Stimulated activated CD4-positive, alpha-beta T cell treated with anti-CD3 and anti-CD28 coated beads, TNF-alpha, amount 100 ng/mL, for 48 hours (primary cell): ENCODE measurements at places on chromosomes 5 and 9.

DNA sequence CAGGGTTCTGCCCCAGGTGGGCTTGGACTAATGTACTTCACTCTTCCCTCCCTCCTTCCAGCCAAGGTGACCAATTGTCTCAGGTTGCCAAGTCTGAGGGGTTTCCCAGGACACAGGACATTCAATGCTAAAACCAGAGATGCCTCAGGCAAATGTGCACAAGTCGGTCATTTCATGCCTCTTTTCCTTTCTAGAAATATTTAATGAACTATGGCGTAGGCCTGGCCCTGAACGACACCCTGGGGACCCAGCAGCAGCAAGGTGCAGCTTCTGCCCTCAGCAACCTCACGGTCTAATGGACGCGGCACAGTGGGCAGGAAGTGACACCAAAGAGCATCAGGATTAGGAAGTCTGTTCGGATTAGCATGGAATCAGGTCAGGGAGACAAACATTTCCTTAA is 148.1 kb downstream of the MTX3 start:
- no peak for DNase-seq

DNA sequence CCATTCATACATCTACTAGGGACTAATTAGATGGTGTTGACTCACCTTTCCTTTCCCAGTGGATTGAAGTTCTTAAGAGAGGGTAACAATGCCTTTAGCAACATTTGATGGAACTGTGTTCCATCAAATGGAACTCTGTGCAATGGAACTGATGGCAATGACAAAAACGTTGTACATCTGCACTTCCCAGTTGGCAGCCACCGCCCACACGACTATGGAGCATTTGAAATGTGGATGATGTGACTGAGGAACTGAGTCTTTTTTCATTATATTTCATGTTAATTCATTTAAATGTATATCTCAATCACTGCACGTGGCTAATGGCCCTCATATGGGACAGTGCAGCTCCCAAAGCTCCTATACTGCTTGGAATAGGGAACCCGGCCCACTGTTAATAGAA is 39.0 kb upstream of the ICE1 start:
- DNase-seq: no peak

- DNase-seq: no peak
Observed at GRCh38 chr9:126248680-126249079, 77.9 kb upstream of the MVB12B start.

DNA sequence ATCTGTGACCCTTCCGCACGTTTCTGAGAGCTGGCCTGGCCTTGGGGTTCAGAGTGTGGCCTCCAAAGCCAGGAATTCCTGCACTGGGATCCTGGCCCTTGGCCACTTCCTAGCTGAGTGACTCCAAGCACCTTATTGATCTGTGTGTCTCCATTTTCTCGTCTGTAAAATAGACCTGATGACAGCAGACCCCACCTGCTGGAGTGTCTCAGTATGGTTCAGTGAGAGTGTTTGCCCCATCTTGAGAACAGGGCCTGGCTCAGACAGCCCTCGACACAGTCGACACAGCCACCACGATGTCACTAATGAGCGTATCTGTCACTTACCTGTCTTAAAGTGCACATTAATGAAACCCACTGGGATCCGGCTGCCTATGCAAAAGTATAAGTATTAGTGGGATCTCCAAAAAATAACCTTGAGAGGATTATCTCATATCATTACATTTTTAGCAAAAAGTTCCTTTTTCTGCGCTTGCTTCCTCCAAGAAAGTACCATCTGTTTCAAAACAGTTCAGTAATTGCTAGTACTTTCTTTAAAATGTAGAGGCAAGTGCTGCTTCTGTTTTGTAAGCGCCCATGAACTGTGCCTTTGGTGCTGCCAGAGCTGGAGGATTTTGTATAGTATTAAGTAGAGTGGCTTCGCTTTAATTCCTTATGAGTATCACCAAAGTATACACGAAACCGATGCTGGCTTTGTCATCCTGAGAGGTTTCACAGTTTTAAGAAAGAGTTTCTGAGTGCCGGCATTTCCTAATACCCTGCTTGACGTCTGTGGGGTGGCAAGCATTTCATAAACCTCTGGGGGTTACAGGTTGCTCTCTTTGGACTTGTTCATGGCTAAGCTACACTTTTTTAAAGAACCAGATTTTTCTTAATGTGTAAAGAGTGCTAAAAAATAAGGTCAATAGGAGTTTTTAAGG is 31.7 kb downstream of the UBE2QL1 start:
- no peak for DNase-seq

- DNase-seq: no peak
Observed at GRCh38 chr9:9100070-9100469, 1300.5 kb upstream of the DMAC1 start.

GRCh38 chr5:119828541-119828940 is 199.2 kb downstream of the FAM170A start:
- no peak for DNase-seq

DNA sequence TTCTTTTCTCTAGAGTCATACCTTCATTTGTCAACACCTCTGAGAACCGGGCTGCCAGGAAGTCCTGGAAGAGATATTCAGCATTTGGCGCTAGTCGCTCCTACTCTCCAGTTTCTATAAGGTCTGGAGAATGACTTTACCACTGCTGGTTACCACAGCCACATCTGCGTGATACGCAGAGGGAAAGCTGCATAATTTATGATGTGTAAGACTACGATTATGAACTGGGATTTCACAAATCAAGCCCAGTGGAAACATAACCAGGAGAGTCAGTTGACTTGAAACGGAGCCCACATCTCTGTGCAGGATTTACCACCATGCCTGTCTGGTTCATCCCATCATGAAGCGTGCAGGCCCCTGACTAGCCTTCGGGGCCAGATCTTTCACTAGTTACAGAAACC is 72.6 kb downstream of the FGF1 start:
- no peak for DNase-seq

GRCh38 chr9:133120501-133121197 is 391 bp downstream of the RALGDS start:
- DNase-seq: no peak

DNA sequence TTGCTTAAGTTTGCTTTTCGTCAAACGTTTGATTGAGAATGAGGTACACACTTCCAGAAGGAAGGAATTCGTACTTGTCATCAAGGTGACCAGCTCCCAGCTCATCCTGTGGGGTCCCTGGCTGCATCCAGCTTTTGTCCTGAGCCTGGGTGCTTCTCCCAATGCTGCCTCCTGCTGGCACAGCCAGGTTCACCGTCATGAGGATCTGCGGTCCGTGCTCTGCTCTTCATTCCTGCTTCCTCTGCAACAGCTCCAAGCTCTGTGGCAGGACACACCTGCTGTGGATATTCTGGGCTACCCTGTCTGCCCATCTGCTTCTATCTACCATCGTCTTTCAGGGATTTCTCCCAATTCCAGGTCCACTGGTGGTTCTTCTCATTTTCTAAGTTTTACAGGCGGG is 13.3 kb upstream of the UBE2QL1 start:
- no peak for DNase-seq

GRCh38 chr9:134326724-134327601 is 708 bp downstream of the RXRA start:
- no peak for DNase-seq

- DNase-seq: no peak
Observed at GRCh38 chr5:81826128-81826527, 75.2 kb upstream of the SSBP2 start.

DNA sequence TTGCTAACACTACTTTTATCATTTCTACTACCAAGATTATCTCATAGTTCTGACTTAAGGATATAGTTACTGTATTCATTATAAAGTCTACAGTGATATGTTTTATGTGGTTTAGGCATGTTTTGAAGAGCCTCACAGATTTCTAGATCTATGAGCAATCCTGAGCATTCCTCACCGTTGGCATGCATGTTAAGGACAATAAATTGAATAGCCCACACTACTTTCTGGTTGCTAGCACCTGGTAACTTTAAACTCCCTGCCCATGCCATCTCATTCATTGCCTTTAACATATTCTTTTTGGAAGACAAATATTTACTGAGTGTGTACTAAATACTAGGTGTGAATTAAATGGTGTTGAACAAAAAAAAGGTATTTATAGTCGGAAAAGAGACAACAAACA is 868.1 kb upstream of the CDH9 start:
- DNase-seq: no peak

GRCh38 chr5:149405550-149406202 is 26.6 kb upstream of the IL17B start:
- no peak for DNase-seq

- no peak for DNase-seq
Observed at GRCh38 chr5:176776916-176777315, 33.4 kb upstream of the UNC5A start.

DNA sequence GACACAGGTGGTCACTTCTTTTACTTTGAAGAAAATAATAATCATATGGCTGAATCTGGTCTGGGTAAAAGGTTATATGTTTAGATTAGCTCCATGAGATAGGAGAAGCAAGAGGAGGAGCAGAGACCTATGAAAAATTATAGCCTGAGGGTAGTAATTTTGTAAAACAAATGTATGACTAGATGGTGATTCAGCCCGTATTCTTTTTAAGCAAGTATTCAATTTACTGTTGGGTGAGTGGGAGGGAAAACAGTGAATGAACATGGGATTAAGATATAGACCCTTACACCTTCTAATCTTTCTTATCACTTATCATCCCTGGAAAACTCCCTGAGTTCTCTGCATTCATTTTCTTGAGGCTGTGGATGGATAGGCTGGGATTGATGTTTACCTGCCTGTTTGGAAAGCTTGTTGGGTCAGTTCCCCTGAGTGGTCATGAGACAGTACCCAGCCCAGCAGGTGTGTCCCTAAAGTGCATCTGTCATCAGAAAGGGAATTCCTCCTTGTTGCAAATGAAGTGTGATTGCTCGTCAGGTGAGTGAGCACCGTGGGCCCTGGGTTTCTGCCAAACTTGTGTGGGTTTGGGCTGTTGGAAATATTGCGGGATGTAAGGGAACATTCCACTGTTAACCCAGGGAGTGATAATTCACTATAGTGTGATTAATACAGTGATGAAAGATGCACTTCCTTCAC is 101.2 kb upstream of the GDNF start:
- DNase-seq: no peak

DNA sequence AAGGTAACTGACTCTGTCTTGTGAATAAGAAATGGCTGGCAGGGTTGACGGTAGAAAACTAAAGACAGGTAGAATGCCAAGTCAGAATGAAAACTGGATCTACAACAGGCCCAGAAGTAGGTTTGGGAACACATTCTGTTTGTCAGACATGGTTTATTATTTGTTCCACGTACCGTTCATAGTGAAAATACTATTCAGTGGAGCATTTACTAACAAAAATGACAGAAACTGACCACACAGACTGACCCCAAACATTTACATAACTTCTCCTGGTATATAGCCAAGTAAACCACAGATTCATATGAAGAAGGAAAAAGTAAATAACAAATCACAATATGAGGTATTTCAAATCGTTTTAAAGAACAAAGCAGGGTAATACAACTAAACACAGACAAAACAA is 73.7 kb downstream of the SLC38A9 start:
- DNase-seq: no peak

DNA sequence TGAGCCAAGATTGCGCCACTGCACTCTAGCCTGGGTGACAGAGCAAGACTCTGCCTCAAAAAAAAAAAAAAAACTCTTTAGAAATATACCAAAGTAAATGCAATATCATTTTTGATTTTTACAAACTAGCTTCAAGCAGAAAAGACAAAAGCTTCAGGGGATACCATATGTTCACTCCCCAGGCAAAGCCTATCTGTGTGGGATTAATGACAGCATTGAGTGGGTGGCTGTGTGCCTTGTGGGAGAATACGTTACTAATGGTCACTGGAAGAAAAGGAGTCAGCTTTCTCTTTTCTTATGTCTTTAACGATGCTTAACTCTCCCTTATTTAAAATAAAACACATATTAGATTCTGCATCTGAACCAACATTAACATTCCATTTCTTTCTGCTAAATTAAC is 1.9 kb downstream of the PCA3 start:
- DNase-seq: no peak

DNA sequence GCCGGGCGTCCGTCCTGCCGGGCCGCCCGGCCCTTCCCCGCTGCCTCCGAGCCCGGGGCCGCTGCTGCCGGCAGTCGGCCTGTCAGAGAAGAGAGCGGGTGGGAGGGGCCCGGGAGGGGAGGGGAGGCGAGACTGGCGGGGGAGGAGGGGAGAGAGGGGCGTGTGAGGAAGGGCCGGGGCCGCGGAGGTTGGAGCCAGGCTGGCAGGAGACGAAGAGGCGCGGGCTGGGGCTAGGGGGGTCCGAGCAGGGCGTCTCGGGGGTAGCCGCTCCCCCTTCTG is 570 bp downstream of the CREBRF start:
- DNase-seq: no peak

DNA sequence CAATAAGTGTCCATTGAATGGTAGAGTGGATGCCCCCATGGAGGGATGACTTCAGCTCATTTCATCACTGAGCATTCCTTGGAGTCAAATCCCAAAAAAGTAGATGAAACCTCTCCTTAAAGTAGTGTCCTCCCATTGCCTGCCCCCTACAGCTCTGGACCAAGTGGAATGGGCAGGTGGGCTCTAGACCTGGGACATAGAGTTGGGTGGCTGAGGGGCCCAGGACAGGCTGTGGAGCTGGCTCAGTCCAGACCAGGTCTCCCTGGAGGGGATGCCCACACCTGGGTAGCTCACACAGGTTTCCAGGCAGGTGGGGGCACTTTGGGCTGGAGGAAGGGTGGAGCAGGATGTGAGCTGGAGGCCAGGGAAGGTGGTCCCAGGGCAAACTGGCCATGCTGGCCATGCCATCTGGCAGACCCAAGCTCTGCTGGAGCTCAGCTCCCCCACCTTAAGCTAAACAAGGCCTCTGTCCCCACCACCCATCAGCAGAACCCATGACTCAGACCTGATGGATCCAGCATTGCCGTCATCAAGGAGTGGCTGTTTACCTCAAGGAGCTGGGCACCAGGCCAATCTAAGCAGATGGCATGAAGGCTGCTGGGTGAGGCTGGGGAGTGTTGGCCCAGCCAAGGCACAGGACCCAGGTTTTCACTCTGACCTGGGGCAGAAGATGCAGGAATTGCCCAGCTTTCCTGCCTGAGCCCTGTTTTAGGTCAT is 6.2 kb upstream of the SPINK4 start:
- no peak for DNase-seq

DNA sequence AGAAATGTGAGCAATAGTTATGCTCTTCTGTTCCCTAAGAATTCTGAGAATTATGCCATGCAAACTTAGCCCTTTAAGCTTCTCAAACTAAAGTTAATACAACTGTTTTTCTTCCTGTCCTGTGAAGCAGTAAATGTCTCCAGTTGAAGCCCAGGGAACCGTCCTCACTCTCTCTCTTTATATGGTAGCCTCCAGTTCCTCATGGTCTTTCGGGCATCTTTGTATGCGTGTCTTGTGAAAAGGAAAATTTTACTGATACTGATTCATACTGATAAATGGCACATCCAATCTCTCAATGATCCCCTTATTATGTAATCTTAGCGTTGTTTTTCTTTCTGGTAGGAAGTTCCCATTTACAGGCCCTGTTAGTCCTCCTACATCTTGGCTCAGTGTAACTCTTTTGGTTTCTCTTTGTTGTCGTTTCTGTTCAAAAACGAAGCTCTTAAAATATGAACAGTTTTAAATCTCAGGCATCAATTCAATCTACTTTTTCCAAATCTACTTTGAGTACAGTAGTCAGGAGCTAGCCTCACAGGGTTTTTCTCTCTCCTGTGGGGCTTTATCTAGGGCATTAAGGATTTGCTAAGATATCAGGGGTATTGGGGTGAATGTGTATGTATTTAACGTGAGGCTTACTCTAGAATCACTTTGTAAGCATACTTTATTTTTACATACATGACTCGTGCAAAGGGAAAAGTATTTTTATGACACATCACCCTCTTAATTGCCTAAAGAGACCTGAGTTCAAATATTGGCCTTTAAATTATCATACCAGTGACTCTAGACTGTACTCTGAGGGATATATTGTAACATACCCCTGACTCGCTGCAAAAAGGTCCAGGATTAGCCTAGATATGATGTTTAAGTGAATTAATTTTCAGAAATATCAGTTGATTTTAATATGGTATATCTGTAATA is 258.0 kb downstream of the NR3C1 start:
- no peak for DNase-seq
